Activated T-cell treated with anti-CD3 and anti-CD28 coated beads, Interleukin-2, amount 50 U/mL, for 72 hours (primary cell): ENCODE measurements at places on chromosomes 2 and 18. TPM values are rescaled to one million over a fixed set of nuclear protein-coding genes. Genes with fewer than 3 reads are reported as not detected.

IL1F10 gene
- not detected for total RNA-seq

CACNB4 gene
- total RNA-seq, result 0.56 TPM

DNA sequence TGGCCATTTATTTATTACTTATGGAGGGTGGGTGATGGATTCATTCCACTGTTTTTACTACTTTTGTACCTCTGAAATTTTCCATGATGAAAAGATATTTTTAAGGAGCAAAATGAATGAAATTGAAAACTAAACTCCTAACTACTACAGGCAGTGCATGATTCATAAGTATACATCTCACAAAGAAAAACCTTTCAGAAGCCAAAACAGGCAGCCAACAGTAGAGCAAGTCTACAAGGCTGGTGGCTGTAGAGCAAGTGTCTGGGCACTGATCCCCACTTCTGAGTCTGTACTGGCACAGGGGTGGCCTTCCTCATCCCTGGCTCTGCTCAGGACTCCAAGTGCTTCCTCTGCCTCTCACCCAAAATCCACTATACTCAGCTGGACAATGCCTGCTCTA is 8.2 kb upstream of the RMP24 start:
- no peak for DNase-seq

- DNase-seq, result no peak
Observed at GRCh38 chr2:66509326-66509811, 74.4 kb downstream of the MEIS1 start.

DNA sequence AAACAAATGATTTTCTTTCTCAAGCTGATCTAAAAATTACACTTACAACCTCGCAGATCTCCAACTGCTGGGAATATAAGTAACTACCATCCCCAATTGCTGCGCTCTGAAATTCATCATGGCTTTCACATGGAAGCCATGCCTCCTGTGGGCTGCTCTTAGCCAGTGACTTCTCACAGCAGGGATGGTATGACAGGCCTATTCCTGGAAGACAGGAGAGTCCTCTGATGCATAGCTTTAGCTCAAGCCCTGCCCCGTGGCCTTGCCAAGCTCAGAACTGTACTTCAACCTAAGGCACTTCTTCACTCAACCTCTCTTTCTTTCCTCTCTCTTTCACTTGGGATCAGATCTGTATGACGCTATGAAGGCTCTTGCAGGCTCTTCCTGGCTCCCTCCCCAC is 12.6 kb upstream of the ELAC1 start:
- no peak for DNase-seq
